ENCODE measurements at places on chromosomes 3 and 15. TPM values are rescaled to one million over a fixed set of nuclear protein-coding genes. Genes with fewer than 3 reads are reported as not detected.

GRCh38 chr3:47520756-47521155 is 7.2 kb upstream of the ELP6 start:
- DNase-seq = no peak

- DNase-seq = no peak
These were observed 9.8 kb upstream of the TMEM115 start for GRCh38 chr3:50369012-50369670.

The FGD5 gene
- total RNA-seq = 0.13 TPM

The NR1I2 gene
- 0.18 TPM for total RNA-seq

The ATP13A5 gene
- not detected for total RNA-seq
